Activated CD4-positive, alpha-beta T cell treated with anti-CD3 and anti-CD28 coated beads, Interleukin-2, amount 10 ng/mL, durations not matched to agents 24 days and 14 days (primary cell): ENCODE measurements at places on chromosomes 6 and 20.

DNA sequence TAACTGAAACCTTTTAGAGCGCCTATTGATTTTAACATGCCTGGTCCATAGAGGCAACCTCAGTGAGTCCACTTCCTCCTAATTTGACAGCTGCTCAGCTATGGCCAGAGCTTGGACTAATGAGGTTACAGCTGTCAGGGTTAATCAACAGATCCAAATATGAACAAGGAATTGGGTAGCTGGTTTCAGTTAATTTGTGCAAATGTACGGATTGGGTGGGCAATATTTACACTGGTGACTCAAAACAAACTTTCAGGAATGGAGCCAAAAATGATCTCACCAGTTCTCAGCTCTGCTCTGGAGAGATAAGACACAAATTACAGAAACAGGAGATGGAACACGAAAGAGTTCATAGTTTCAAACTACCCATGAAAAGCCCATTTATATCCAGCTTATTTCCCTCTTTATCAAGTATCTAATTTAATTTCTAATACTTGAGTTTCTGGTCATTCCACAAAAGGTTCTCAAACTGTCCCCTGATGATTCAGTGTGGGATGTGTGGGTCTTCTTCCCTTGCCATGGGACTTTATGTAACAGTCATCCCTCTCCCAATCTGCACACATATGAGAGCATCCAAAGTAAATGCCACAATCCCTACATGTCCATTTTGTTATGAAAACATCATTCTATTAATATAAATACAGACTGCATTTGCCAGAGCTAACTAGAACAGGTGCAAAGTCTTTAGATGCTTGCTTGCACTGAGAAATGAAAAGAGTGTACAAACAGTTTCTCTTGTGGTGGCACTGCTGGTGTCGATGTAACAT is 149.9 kb downstream of the RPS12 start:
- no peak for DNase-seq

DNA sequence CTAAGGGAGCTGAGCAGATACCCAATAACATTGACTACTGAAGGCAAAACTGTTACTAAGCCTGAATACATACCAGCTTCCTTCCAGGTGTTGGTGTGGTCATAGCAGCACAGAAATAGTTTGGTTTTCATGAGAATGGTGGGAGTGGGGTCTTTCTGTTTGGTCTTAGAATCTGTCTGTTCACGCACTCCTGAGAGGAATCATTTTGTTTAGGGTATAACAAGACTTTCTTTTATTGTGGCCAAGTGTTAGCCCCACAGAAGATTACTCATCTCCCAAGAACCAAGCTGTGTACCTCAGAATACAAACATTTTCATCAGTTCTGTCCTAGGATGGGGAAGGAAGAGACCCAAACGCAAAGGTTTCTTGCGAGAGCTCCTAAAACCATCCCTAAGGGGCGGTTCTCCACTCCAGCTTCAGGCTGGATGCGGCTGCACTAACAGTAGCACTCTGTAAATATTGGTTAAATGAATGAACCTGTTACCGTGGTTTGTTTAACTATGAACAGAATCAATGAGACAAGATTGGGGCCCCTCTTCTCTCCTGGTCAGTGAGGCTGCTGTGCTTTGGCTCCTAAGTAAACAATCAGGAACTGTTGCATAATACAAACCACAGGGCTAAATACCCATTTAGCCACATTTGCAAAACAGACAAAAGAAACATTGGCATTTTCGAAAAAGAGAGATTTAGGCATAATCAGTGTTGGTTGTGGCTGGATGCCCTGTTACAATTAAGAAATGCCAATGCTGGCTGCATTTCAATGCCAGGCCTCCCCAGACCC is 44.9 kb downstream of the SNAP25 start:
- no peak for DNase-seq

DNA sequence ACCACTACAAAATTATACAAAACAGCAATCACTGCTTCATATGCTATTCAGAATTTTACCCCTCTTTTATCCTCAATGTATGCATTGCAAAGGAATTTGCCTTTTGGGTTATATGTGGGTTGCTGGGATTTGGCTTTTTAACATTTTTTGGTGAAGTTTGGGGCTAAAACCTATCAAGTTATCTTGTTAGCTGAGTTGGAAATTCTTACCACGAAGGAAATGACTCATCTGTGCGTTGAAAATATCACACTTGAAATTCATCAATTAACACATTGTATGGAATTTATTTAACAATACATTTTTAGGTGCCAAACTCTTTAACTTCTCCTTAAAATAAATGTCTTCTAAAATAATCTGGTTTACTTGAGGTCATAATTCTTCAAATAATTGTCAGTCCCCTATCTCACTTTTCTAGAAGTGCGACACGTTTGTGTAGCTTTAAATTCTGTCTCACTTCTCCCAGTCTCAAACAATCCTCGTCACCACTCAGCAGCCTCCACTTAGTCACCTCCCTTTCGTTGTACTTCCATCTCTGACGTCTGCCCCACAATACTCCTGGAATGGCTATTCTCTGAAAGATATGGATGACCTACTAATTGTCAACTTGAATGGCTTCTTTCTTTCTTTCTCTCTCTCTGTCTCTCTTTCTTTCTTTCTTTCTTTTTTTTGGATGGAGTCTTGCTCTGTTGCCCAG is 88.5 kb downstream of the PHACTR1 start:
- no peak for DNase-seq

DNA sequence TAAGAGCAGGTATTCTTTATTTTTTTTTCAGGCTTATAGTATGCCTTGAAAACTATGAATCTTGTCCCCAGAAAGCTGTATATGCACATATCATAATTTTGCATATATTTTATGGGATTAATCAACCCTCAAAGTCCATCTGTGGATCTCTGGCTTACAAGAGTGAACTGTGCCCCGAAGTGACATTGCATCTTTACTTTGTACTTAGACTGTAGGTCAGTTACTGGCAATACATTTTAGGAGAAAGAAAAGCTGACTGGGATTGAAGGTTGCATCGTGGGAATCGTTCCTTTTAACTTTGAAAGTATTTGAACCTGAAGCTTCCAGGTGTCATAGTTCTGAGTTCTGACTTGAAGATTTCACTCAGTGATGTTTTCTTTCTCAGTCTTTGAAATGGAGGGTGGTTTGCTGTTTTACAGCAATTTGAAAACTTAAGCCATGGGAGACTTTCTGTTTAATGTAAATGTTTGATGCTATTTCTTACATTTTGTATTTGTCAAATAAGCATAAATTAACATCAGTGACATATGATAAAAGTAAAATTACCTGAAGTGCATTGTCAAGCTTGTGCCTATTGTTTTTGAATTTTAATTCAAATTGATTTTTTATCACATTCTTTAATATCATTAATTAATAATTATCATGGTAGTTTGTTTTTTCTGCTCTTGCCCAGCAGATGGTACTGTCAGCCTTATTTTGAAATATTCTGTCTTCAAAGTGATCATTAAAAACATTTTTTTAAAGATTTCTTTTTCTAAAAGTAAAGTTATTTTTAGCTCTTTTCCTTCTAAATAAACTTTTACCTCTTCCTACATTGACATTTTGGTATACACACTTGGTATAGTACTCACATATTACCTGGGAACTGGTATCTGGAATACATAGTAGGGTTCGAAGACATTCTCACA is 29.0 kb downstream of the L3MBTL3 start:
- DNase-seq: no peak

GRCh38 chr6:50143011-50143719 is 93.4 kb upstream of the DEFB112 start:
- DNase-seq: no peak

GRCh38 chr20:8315639-8316573 is 183.8 kb downstream of the PLCB1 start:
- no peak for DNase-seq

DNA sequence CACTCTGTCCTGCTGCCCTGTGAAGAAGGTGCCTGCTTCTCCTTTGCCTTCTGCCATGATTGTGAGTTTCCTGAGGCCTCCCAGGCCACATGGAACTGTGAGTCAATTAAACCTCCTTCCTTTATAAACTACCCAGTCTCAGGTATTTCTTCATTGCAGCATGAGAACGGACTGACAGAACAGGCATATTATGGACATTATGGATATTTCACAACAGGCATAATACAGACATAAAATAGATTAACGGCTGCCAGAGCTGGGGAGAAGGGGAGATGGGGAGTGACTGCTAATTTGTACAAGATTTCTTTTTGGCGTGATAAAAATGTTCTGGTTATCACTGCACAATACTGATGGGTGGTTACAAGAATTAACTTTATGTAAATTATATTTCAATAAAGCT is 29.4 kb downstream of the TRPC4AP start:
- DNase-seq: no peak

- no peak for DNase-seq
These were observed 481.1 kb downstream of the BMP2 start for GRCh38 chr20:7248281-7249201.

- DNase-seq: no peak
These were observed 98.0 kb downstream of the EPB41L2 start for GRCh38 chr6:130964808-130965604.

DNA sequence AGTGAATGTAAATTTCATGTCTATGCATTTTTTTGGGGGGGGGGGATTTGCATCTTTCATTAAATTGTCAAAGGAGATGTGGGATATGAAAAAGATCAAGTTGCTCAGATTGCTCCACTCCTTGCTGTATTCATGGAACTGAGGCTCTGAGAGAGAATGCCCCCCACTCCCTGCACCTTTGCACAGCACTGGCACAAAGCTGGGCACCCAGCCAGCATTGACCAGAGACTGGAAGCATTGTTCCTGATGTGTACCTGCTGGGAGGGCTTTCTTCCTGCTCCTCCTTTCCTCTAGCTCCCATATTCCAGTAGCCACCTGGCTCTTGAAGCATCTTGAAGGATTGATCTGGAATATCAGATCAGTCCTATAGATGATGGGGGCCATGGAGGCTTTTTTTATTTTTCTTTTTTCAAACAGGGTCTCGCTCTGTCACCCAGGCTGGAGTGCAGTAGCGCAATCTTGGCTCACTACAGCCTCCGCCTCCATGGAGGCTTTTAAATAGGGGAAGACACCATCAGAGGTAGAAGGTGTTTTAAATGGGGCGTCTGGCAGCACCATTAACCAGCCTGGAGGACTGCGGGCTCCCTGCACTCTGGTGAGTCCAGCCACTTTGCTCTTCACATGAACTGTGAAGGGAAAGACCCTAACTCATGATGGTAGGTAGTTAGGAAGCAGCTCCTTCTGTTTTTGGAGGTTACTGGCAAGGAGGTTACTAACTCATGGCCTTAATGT is 10.9 kb downstream of the DUSP15 start:
- DNase-seq: no peak

DNA sequence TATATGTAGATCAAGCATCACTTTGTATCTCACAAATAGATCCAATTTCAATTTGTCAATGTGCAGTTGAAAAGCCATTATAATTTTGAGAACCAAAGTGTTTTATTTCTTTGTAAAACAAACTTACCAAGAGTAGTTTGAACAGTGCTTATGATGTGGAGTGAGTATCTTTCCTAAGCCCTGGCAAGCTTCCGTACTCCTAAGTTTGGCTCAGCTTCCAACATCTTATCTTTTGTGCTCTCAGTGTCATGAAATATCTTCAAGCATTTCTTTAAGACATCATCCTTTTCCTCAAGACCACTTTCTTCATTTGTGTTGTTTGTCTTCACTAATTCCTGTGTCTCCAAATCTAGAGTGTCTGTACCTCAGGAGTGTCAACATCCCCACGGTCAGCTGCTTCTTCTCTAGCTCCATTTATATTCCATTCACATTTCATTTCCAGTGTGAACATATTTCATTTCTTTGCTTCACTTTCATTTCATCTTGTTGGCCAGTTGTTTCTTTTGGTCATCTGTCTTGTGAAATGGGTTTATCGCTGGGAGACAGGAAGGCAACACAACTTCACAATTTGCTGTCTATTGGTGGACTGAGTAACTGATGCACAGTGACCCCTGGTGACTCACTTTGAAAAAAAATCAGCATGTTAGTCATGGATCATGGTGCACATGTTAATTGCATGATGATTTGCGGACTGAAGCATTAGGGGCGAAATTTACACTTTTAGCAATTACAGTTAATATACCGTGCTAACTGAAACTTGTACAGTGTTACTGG is 36.9 kb downstream of the SLC24A3 start:
- DNase-seq: no peak

DNA sequence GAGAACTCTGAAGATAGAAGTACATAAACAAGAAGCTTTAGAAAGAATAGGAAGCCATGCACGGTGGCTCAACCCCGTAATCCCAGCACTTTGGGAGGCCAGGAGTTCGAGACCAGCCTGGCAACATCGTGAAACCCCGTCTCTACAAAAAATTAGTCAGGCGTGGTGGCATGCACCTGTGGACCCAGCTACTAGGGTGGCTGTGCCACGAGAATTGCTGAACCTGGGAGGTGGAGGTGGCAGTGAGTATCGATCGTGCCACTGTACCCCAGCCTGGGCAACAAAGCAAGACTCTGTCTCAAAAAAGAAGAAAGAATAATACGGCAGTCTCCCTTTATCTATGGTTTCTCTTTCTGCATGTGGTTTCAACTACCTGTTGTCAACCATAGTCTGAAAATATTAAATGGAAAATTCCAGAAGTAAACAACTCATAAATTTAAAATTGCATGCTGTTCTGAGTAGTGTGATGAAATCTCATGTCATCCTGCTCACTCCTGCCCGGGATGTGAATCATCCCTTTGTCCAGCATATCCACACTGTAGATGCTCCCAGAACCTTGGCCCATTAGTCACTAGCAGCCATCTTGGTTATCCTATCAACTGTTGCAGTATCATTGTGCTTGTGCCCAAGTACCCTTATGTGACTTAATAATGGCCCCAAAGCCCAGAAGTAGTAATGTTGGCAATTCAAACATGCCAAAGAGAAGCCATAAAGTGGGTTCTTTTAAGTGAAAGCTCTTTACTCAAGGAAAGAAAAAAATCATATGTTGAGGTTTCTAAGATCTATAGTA is 22.1 kb downstream of the DEK start:
- DNase-seq: no peak

GRCh38 chr6:24522228-24523176 is 27.7 kb downstream of the ALDH5A1 start:
- DNase-seq: no peak

- DNase-seq: no peak
These were observed 87.1 kb upstream of the TNFAIP3 start for GRCh38 chr6:137779982-137780381.

- DNase-seq: no peak
These were observed 28.9 kb downstream of the TBC1D7 start for GRCh38 chr6:13299403-13299821.

GRCh38 chr20:19835533-19836222 is 77.6 kb downstream of the RIN2 start:
- DNase-seq: no peak

DNA sequence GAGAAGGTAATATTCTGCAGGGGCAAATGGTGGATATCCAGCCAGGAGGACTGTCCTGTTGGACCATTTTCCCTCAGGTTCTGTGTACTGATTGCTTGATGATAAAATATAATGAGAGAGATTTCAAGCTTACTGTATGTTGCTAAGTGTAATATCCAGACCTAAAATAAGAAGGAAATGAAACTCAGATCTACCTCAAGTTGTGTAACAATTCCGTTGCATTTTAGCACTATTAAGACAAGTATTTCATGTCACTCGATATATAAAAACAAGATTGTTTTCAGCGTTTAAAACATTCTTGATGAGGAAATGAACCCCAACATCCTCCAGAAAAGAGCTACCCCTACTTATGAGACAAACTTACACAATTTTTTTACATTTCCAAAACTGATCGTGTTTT is 57.2 kb downstream of the RGS17 start:
- DNase-seq: no peak
